ENCODE measurements at places on chromosomes 3 and 15.
A peak's percentile ranks its signal among the peaks of the same experiment; 100 is the strongest.

DNA sequence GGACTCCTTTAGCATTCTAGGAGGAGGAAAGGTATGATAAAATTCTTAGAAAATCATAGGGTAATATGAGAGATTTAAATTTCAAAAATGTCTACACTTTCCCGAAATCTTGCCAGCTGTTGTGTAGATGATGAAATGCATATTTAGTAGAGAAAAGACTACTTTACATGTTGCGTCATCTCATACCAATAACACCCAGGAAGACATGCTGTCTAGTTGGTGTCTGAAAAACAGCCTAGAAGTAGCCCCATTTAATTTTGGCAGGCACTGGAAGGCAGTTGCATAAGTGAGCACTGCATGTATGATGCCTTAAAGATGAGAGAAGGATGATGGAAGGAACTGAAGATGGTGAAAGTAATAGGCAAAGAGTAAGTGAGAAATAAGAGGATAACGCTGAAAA lies 310.5 kb upstream of the TPM1 start:
- DNase-seq: no peak

DNA sequence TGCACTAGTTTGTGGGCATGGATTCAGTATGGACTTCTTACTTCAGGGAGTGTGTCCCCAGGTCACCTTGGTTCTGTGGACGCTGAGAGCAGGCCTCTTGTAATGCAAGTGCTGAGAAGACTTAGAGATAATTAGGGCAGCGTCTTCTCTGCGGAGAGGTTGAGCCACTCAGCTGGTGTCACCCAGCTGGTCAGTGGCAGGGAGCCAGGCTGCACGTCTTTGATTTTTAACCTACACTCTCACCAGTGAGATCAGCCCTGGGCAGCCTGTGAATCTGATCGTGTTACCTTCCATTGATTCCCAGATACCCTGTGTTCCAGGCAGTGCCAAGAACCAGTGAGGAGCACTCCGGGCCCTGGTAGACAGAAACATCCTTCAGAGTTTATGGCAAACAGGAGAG lies 92.6 kb downstream of the SLCO3A1 start:
- DNase-seq: no peak

DNA sequence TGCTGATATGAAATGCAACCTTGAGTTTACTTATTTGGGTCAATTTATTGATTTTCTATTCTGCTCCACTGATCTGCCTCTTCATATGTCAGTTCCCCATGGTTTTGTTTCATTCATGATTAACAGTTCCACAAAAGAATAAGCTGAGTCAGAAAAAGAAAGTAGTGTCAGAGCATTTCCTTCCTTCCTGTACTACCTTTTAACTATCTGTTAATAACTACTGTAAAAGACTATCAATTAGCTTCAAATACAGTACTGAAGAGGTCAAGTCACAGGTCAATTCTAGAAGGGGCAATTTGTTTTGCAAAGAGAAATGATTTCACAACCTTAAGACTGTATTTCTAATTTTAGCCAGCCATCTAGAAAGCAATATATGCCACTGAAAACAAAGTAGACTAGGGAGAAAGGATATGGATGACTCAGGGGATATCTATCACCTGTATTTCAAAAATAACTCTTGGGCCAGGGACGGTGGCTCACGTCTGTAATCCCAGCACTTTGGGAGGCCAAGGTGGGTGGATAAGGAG lies 129.5 kb downstream of the TFDP2 start:
- peak; percentile 16 for DNase-seq

GRCh38 chr3:95539950-95540483 lies 1274.4 kb upstream of the EPHA6 start:
- no peak for DNase-seq

GRCh38 chr3:191216510-191216909 lies 17.5 kb downstream of the OSTN start:
- no peak for DNase-seq

DNA sequence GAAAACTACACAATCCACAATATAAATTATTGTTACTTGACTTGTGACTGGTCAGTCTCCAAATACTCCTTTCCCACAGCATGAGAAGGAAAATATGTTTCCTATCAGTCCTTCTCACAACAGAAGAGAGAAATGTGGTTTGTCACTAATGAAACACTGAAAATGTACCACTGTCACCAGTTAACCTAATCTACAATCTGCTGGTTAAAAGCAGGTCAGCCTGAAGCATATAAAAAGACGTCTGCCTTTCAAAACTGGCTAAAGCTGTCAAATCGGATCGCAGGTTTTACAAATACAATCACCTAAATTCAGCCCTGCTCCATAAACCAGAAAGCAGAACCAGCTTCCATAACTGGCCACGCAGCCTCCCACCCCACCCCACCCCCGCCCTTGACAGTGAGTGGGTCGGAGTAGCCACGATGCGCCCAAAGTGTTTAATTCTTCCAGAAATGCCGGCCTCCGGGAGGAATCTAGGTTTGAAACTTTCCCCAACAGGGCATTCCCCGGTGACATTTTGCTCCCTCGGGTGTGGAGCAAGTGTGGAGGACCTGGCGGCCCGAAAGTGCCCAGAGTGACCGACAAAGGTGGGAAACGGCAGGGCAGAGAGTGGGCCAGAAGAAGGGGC lies 682 bp downstream of the ETFA start:
- no peak for DNase-seq

GRCh38 chr3:113274425-113275257 lies 63.3 kb downstream of the BOC start:
- DNase-seq: no peak

DNA sequence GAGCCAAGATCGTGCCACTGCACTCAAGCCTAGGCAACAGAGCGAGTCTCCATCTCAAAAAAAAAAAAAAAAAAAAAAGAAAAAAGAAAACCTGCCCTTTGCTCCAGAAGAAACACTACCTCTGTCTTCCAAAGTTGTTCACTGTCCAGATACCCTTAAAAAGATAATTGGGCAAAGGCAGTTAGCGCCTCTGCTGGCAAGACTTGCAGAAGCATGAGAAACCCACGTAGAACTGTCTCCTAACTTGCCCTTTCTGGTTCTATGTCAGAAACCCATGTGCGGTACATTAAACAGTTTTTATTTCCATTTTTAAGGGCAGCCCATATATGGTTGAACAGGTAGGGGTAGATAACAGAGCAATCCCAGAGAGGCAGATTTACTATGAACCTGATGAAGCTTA lies 1026.4 kb downstream of the ROBO2 start:
- no peak for DNase-seq

DNA sequence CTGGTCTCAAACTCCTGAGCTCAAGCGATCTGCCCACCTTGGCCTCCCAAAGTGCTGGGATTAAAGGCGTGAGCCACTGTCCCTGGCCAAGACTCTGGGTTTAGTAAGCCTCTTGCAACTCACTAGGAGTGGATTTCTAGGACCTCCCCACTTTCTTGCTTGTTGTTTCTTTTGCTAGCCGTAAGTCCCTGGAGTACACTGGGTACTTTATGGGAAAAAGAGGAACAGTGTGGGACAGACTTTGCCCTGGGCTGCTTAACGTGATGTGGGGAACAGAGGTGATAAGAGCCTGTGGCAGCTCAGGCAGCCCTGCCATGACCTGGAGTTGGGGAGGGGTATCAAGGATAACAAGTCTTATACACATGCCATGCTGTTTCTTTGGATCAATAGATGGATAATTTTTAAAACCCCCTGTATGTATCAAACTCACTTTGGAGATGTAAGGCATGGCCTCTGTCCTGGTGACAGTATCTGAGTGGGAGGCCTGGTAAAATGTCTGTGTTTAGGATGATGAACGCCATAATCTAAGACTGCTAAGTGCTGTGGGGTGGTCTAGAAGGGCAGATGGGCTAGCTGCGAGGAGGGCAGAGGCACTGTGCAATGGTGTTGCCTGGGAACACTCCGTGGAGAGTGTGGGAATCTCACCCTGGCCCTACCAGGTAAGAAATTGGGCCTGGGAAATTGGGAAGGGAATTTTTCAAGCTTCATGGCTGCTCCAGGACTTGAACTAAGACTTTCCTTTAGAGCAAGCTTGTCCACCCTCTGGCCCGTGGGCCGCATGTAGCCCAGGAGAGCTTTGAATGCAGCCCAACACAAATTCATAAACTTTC lies 54.8 kb downstream of the SMAD3 start:
- DNase-seq: no peak

GRCh38 chr3:148962513-148962912 lies 28.8 kb upstream of the GYG1 start:
- DNase-seq: peak; percentile 84

DNA sequence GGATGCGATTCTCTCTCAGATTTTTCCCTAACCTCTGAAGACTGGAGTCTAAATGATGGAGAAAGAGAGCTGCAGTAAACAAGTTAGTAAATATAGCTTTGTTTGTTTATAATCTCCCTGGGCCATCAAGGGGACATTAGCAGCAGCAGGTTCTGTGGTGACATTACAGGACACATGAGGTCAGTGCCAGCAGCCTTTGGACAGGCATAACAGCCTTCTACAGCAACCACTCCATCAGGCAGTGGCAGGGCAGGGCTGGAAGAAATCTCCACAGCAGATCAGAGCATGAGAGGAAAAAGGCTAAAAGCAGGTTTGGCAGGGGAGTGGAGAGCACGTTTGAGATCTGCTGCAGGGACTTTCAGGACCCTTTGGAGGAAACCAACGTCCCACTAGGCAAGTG lies 127.6 kb upstream of the ACP3 start:
- DNase-seq: no peak

- DNase-seq: peak; percentile 83
Measured at GRCh38 chr3:64190517-64191515, 34.5 kb downstream of the PRICKLE2 start.

- no peak for DNase-seq
Measured at GRCh38 chr15:41939986-41940385, 32.4 kb downstream of the EHD4 start.

GRCh38 chr3:136620436-136620835 lies 131.7 kb downstream of the STAG1 start:
- DNase-seq: no peak

DNA sequence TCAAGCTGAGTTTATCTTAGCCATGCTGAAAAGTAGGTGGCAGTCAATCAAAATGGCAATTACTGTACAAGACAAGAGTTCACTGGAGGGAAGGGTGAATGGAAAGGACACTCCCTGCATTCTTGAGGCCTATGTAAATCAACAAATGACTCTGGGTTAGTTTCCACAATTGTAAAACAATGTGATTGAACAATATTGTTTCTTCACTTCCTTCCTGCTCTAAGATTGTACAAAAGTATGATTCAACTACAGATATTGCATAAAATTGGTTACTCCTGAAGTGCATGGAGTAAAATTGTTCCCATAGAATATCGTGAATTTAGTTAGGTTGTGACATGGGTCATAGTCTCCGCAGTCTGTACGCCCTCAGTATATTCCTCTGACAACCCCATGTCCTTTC lies 277.6 kb downstream of the LPP start:
- peak; percentile 8 for DNase-seq

GRCh38 chr3:73575519-73575918 lies 49.2 kb downstream of the PDZRN3 start:
- DNase-seq: no peak

- DNase-seq: no peak
Measured at GRCh38 chr3:172333042-172333377, 115.2 kb downstream of the GHSR start.

DNA sequence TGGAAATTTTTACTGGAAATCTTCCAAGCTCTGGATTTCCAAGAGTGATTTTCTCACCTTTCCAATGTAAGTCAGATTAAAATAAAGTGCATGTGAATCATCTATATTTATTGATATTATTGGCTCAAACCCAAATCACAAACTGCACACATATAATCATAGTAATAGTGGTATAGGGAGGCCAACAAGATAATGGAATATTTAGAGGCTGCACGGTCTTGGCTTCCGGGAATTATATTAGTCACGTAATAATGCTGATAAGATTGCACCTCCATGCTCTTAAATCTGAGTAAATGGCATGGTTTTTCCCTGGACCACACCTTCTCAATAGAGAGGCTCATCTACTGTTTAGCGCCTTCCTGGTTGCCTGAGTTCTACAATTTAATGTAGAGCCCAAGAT lies 567.1 kb upstream of the NR2F2 start:
- no peak for DNase-seq

- no peak for DNase-seq
Measured at GRCh38 chr3:48661501-48662144, 1.1 kb downstream of the CELSR3 start.

- no peak for DNase-seq
Measured at GRCh38 chr3:51585197-51585596, 46.7 kb downstream of the RAD54L2 start.

GRCh38 chr3:36595511-36595910 lies 168.8 kb downstream of the DCLK3 start:
- no peak for DNase-seq

DNA sequence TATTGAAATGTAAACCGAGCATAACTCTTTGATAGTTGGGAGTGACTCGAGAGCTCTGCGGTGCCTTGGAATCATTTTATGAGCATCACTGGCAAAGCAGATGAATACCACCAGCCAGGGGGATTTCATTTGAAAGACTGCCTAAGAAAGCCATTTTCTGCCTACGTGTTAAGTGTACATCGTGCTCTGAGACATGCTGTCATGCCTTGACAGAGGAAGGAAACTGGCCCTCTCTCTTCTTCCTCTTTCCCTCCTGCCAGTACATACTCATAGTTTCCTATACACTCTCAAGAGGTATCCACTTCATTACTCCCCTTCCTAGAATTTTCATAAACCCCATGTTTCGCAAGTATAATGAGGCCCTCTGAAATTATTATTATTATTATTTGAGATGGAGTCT lies 8.8 kb downstream of the BCL2A1 start:
- DNase-seq: no peak

- DNase-seq: peak; percentile 82
Measured at GRCh38 chr3:196341137-196341536, 2.9 kb upstream of the TM4SF19 start.
